ENCODE measurements at places on chromosomes 5 and 9.

- no peak for DNase-seq
Measured at GRCh38 chr5:59039296-59040023, 456.6 kb downstream of the RAB3C start.

- no peak for DNase-seq
Measured at GRCh38 chr5:97100476-97100875, 41.9 kb downstream of the LIX1 start.

DNA sequence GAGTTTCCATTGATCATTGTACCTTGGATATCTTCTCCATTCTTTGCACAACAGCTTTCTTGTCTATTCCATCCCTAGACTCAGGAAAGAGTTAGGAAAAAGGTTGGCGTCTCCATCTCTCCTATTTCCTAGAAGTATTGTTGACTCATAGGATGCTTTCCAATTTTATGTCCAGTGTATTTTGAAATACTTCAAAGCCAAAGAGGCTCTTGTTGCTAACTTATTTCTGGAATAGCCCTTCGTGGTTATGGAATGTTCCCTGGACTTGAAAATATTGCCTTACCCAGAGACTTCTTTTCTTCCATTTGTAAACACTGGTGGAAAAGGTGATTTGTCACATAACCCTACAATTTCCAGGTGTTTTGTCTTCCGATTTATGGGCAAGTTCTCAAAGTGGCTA, 402.3 kb upstream of the ZNF608 start:
- no peak for DNase-seq

GRCh38 chr5:16841416-16841815, 94.7 kb downstream of the MYO10 start:
- no peak for DNase-seq

- DNase-seq = no peak
Measured at GRCh38 chr5:139644646-139645429, 3.3 kb upstream of the CXXC5 start.

- no peak for DNase-seq
Measured at GRCh38 chr5:59842999-59843398, 50.5 kb downstream of the PDE4D start.

DNA sequence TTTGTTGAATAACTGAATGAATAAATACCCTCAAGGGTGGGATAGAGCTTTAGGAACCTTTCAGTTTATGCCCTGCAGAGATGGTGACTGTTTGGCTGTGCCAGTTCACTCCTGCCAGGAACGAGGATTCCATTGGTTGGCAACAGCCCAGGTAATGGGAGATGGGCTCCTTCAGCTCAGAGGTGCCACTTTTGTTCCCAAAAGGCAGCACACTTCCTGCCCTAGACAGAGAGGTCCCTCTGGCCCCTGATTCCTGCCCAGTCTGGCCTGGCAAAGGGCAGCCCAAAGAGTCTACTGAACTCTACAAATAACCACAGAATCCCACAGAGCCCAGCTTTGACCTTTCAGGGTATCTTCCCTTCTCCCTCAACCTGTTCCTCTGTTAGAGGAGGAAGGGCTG, 1.6 kb downstream of the C9orf152 start:
- no peak for DNase-seq

DNA sequence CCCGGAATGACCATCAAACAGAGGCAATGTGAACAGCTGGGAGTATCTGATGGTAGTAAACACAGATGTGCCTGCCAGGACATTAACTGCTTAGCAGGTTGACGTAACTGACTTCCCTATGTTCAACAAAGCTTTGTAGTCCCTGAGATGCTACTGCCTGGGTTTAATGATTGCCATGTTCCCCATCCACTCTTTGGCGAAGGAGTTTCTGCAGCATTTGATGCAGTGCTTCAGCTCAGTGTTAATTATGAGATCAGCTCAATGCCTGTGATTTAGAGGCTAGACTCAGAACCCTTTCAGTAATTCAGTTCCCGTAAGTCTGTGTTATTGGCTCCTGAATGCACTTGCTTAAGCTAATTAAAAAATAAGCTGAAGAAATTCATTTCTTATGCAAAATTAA, 547.3 kb upstream of the ZNF608 start:
- no peak for DNase-seq

Measured in activated CD8-positive, alpha-beta memory T cell treated with anti-CD3 and anti-CD28 coated beads for 48 hours (primary cell).